ENCODE measurements at places on chromosomes 6 and 20.

DNA sequence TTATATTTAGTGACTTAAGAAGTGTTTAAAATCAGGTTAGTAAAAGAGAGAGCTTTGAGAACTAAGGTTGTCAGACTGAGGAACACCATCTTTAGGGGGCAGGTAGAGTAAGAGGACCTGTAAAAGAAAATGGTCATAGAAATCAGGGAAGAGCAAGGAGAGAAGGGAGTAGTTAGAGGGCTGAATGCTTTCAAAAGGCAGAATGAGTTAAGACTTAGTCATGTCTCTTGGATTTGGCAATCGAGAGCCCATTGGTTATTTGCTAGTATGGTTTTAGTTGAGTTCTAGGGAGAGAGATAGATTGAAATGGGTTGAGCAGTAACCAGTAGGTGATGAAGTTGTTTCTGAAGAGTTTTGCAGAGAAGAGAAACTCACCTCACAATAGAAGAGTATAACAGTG is 51.1 kb downstream of the RALGAPB start:
- DNase-seq = no peak

GRCh38 chr20:53559816-53560215 is 33.8 kb downstream of the ZNF217 start:
- DNase-seq = no peak

- no peak for DNase-seq
Observed at GRCh38 chr6:75183099-75183541, 22.7 kb downstream of the COL12A1 start.

GRCh38 chr6:52675372-52675771 is 4.5 kb downstream of the TMEM14A start:
- no peak for DNase-seq

DNA sequence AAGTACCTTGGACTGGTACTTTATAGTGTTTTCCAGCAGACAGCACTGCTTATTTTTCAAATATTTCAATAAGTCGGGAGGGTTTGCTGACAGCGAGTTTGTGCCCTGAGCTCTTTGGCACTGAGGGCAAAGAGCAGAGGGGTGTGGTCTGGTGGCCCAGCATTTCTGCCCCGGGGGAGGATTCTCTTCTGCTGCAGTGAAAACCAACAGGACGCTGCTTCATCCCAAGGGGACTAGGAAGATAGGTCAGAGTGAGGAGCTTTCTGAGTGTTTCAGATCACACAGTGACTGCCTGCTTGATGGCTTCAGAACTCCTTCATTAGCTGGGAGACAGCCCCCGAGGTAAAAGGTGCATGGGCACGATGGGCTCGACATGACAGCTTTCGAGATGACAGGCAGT is 8.6 kb downstream of the ULBP2 start:
- no peak for DNase-seq

GRCh38 chr20:57135875-57136274 is 130.6 kb downstream of the BMP7 start:
- DNase-seq = no peak

- DNase-seq = no peak
Observed at GRCh38 chr20:48928832-48929725, 7.6 kb downstream of the ARFGEF2 start.

DNA sequence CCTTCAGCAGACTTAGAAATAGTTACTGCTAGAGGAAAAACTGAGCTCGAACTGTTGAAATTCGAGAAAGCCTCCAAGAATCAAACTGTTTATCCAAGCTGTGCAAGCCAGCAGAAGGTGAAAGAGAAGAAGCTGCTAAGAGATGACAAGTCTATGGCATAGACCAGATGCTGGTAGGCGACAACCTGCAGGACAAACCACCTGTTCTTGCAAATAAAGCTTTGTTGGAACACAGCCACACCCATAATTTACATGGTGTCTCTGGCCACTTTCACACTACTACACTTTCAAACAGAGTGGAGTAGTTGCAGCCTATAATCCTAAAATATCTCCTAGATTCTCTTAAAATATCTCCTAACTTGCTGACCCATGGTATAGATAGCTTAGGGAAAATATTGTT is 33.3 kb downstream of the TNFRSF21 start:
- DNase-seq = no peak

DNA sequence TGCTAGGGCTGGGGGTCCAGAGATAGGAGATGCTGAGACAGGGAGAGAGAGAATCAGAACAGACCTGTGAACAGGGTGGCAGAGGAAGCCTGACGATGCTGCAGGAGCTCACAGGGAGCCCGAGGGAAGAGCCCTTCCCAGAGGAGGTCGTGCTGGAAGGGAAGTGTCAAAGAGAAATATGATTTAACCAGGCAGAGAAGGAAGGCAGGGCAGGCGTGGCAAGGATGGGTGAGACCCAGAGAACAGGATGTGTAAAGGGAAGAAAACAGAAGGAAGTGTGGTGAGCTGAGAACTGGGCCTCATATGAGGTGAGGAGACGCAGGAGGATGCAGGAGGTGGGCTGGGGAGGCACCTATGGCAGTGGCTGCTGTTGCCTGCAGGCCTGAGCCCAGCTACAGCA is 105.6 kb downstream of the ZDHHC14 start:
- no peak for DNase-seq

- no peak for DNase-seq
Observed at GRCh38 chr20:56595746-56596475, 33.2 kb upstream of the TFAP2C start.

DNA sequence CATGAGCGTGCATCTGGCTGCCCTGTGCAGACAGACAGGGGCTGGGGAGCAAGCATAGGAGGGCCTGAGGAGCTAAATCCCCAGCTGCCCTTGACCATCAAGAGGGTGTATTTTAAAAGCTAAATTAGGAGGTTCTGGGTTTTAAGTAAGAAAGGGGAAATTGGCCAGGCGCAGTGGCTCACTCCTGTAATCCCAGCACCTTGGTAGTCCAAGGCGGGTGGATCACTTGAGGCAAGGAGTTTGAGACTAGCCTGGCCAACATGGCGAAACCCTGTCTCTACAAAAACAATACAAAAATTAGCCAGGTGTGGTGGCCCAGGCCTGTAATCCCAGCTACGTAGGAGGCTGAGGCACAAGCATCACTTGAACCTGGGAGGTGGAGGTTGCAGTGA is 27.8 kb downstream of the SERPINB6 start:
- no peak for DNase-seq

- peak; percentile 46 for DNase-seq
Observed at GRCh38 chr6:113642714-113643406, 214.3 kb upstream of the MARCKS start.

DNA sequence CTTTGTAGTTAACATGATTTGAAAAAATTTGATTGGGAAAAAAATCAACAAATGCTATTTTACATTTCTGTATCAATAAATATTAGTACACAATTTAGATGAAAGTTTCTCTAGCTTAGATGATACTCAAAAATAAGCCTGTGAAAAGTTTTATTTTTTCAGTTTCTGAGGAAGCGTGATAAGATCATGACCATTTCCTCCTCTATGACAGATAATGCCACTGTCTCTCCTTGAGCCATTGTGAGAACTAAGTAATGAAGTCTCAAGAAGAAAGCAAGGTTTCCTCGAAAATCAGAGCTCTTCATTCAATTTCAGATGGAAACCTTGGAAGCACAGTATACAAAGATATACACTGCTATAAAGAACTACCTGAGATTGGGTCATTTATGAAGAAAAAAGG is 395.0 kb downstream of the HDGFL1 start:
- no peak for DNase-seq
